ENCODE measurements at places on chromosomes 6 and 20.
A peak's percentile ranks its signal among the peaks of the same experiment; 100 is the strongest.

DNA sequence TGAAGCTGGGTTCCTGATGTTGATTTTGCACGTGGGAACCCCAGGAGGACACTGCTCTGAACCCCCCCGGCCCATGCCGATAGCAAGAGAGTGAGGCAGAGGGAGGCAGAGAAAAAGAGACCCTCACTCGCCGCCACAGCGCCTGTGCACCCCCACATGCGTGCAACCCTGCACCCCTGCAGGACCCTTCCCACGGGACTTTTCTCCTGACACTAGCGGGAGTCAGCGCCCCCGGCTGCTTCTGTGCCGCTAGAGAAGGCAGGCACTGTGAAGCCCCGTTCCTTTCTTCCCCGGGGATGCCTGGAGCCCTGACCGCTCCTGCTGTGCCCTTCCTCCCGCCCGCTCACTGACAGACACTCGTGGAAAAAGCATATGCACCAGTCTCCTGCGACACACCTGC, 67.4 kb downstream of the GMPR start:
- DNase-seq, result no peak

DNA sequence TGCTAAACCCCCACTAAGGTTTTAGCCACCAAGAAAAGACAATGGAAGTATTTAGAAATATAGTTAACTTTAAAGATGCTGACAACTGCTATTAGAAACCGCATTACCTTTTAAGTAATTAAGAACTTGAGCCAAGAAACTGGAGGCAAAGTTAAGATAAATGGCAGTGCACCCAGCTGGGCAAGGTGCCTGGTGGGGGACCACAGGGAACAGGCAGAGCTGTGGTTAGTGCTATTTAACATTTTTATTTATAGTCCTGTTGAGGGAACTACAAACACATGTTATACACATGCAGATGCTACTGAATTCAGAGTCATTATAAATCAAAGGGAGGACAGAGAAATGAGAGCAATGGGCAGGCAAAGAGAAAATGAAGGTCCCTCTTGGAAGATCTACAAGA, 447.9 kb downstream of the TFAP2B start:
- no peak for DNase-seq

DNA sequence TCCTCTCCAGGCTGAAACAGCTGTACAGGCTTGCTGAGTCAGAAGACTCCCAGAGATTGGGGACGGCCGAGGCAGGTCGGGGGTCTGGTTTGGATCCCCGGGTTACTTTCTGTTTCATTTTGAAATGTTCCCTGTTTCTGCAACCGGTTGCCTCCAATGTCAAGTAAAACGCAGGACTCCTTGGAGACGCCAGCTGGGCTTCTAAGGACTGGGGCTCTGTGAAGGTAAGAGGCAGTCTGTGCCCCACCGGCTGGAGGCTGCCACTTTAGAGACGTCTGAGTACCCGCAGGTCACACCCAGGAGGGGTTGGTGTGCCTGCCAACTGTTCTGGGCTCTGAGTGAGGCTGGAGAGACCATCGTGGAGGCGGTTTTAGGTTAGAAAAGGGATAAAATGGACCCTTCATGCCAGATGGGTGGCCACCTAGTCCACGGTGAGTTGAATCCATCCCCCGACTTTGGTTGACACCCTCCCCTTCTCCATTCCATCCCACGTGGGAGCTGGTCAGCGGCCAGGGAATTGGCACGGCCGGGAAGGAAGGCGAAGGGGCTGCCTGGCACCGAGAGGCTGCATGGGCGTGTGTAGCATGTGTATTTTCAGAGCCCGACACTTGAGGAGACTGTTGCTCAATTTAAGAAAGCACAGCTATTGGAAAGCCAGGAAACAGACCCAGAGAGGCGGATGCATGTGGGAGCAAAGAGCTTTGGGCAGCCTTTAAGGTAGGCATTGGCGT, 240.9 kb downstream of the PHACTR1 start:
- peak; percentile 81 for DNase-seq

- DNase-seq, result no peak
These were observed 5.4 kb downstream of the SLC22A23 start for GRCh38 chr6:3451498-3451897.

- DNase-seq, result no peak
These were observed 339.0 kb downstream of the TPBG start for GRCh38 chr6:82702574-82702973.

- DNase-seq, result no peak
These were observed 104.5 kb upstream of the ADGRF1 start for GRCh38 chr6:47146431-47147174.

GRCh38 chr6:102994866-102995265, 1601.4 kb downstream of the GRIK2 start:
- no peak for DNase-seq

GRCh38 chr6:799769-800168, 106.8 kb upstream of the EXOC2 start:
- no peak for DNase-seq

DNA sequence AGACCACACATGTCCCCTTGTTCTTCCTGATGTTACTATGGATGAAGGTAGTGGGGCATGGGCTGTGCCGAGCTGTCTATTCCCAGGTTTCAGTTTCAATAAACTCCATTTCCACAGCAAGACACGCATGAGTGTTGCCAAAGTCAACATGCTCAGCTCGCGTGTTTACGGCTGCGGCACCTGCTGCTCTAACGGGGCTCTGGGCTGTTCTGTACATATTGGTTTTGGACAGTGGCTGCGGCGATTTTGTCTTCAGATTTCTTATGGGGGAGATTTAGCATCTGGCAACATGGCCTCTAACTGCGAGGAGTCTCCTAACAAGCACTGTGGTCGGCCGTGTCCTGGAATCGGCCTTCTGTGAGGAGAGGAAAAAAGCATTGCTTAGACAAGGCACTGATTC, 58.6 kb downstream of the TMEM242 start:
- DNase-seq, result peak; percentile 59

- DNase-seq, result no peak
These were observed 411.1 kb downstream of the BCKDHB start for GRCh38 chr6:80517525-80517924.

- no peak for DNase-seq
These were observed 927 bp upstream of the MANEA start for GRCh38 chr6:95576218-95576997.

Measured in body of pancreas (tissue), 4 donors.